ENCODE measurements at places on chromosomes 12 and 14.

DNA sequence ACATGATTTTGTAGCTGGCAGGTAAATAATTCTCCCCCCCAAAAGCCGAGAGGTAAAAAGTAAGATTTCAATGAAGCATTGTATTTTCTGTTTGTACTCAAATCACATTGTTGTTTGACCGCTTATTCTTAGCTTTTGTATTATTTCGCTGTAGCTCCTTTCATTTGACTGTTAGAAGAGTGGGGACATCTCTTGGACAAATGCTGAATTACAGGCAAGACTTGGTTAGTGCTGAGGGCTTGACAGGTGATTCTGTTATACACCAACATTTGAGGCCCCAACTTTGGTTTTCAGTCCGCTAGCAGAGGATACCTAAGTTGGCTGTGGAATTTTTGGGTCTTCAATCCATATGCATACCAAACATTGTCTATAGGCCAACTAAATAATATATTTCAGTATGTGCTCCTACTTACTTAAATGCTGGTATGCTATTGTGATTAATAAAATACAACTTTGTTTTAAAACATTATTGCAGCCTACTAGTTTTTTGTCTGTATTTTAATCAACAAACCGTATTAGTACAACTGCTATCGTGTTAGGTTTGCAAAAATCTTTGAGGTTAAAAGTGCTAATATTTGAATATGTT, 102.2 kb downstream of the ERC1 start:
- DNase-seq = no peak

GRCh38 chr12:72295744-72296143, 23.6 kb downstream of the TRHDE start:
- no peak for DNase-seq

DNA sequence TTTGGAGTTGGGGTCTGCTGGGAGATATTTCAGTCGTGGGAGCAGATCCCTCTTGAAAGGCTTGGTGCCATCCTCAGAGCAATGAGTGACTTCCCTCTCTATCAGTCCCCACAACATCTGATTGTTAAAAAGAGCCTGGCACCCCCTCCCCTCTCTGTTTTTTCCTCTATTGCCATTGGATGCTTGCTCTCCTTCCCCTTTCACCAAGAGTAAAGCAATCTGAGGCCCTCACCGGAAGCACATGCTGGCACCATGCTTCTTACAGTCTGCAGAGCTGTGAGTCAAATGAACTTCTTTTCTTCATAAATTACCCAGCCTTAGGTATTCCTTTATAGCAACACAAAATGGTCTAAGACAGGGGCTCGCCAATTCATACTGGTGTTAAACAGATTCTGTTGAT, 99.1 kb upstream of the CCND2 start:
- peak; percentile 3 for DNase-seq

GRCh38 chr14:21505012-21505553, 6.1 kb downstream of the METTL3 start:
- no peak for DNase-seq

GRCh38 chr14:42806909-42807315, 1200.2 kb downstream of the LRFN5 start:
- DNase-seq = no peak

GRCh38 chr14:52690983-52691760, 4.2 kb downstream of the ERO1A start:
- DNase-seq = no peak

DNA sequence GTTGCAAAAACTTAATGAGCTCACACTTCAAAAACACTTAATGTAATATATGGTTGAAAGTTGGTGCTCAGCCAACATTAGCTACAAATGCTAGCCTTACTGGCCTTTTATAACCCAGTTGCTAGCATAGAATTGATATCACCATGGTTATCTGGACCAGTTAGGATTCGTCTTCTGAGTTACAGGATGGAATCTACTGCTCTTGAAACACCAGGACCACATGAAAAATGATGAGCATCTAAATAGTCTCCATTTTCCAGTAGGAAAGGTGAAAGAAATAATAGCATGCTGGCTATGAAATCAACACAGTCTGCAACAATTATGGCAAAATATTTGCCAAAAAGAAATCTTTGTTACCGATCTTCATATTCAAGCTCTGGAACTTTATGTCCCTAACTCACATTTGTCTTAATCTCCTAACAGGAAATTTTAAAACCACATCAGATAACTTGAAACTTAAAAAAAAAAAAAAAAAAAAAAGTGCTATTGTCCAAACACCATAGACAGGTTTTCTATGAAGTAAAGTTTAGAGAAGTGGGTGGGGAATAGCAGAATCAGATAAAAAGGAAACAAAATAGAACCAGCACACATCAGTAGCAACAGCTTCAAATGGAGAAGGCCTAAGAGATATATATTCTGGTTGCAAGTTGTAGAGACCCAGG, 12.6 kb upstream of the CD69 start:
- DNase-seq = no peak

- no peak for DNase-seq
Measured at GRCh38 chr12:9329019-9329418, 120.8 kb upstream of the PZP start.

DNA sequence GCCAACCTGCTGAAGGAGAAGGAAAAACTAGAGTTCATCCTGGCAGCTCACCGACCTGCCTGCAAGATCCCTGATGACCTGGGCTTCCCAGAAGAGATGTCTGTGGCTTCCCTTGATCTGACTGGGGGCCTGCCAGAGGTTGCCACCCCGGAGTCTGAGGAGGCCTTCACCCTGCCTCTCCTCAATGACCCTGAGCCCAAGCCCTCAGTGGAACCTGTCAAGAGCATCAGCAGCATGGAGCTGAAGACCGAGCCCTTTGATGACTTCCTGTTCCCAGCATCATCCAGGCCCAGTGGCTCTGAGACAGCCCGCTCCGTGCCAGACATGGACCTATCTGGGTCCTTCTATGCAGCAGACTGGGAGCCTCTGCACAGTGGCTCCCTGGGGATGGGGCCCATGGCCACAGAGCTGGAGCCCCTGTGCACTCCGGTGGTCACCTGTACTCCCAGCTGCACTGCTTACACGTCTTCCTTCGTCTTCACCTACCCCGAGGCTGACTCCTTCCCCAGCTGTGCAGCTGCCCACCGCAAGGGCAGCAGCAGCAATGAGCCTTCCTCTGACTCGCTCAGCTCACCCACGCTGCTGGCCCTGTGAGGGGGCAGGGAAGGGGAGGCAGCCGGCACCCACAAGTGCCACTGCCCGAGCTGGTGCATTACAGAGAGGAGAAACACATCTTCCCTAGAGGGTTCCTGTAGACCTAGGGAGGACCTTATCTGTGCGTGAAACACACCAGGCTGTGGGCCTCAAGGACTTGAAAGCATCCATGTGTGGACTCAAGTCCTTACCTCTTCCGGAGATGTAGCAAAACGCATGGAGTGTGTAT, 2.4 kb downstream of the FOS start:
- no peak for DNase-seq

- DNase-seq = no peak
Measured at GRCh38 chr12:68792952-68793351, 15.0 kb upstream of the MDM2 start.

GRCh38 chr12:70985850-70986249, 65.3 kb upstream of the PTPRR start:
- no peak for DNase-seq

DNA sequence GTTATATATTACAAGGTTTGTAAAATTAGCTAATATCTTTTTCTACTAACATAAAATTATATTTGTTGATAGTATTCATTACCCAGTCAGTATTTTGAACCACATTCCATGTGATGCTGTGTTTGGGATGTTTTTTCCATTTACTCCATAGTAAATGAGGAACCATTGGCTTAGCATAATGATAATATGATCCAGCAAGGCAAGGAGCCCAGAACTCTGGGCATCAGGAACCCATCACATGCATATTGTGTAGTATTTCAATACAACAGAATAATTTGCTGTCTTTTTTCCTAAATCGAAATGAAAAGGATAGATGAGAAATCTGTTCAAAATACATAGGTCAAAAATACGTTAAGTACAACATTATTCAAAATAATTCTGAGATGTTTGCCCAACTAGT, 48.7 kb upstream of the GARIN2 start:
- DNase-seq = no peak

- DNase-seq = no peak
Measured at GRCh38 chr14:72828604-72829003, 65.3 kb downstream of the DPF3 start.

DNA sequence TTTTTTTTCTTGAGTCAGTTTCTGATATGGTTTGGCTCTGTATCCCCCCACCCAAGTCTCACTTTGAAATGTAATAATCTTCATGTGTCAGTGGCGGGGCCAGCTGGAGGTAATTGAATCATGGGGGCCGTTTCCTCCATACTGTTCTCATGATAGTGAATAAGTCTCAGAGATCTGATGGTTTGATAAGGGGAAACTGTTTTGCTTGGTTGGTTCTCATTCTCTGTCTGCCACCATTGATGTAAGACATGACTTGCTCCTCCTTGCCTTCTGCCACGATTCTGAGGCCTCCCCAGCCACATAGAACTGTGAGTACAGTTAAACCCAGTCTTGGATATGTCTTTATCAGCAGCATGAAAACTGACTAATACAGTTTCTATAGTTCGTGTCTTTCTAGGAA, 42.9 kb downstream of the WNK1 start:
- no peak for DNase-seq

DNA sequence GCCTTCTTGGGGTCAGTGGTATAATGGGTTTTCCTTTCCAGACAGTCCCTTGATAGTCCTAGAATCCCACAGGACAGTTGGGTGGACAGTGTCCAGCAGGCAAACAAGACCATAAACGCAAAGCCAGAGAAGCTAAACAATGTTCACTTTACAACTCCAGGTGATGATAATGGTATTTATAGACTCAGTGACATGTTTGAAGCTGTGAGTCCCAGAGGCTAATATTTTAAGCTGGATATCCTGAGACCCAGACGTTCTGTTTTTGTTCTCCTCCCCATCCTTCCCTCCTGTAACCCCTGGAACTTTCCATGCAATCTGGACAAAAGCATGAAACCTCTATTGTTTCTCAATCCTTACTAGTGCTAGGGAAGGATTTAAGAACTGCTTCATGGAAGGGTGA, 121.0 kb downstream of the ZFP36L1 start:
- DNase-seq = no peak

DNA sequence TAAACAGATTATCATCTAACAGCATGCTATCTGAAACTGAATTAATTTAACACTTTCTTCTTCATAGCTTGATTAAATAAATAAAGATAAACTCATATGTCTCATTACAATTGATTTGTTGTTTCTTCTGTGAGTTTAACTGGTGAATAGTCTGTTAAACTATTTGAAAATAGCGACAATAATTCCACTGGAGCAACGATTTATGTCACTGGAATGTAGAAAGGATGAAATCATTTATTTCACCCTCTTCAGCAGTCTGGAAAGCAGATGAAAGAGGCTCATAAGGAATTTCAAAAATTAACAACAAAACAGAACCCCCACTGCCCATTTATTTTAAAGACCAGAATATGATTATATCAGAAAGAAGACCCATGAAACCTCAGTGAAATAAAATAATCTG, 1165.1 kb upstream of the USP15 start:
- no peak for DNase-seq

DNA sequence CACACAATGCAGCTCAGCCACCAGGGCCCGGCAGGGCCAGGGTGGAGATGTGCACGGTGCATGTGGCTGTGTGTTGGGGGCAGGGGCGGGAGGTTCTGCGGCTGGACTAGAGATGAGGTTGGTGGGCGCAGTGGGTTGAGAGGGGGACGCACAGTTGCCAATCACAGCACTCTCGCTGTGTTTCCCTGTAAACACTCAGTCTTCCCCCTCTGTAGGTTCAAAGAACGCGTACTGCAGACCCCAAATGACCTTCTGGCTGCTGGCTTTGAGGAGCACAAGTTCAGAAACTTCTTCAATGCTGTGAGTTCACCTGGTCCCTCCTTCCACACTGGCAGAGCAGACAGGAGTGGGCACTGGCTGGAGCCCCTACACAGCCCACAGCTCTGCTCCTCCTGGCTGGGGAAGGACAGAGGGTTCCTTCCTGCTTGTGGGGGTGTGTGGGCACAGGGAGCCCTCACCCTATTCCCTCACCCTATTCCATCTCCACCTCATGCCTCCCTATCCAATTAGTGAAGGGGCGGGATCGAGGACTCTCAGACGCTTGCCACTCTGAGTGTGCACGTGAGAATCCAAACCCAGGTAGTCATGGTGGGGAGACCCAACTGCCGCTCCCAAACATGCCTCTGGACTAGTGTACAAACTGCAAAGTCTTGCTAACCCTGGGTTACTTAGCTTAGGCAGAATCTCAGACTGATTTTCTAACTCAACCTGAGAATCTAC, 17.8 kb downstream of the OTUB2 start:
- no peak for DNase-seq

- DNase-seq = no peak
Measured at GRCh38 chr14:85883966-85884365, 354.0 kb downstream of the FLRT2 start.

GRCh38 chr12:63480186-63480585, 188.1 kb downstream of the DPY19L2 start:
- no peak for DNase-seq

DNA sequence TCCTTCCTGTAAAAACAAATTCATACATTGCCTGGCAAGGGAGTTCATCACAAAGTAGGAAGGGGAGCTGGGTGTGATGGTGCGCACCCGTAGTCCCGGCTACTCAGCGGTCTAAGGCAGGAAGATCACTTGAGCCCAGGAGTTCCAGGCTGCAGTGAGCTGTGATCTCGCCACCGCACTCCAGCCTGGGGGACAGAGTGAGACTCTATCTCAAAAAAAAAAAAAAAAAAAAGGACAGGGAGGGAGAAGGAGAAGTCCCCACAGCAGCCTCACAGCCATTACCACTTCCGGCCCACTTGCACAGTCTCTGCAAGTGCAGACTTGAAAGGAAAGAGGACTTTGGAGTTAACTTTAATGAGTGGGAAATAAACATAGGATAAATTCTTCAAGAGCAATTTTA, 121.0 kb downstream of the FBXL14 start:
- no peak for DNase-seq

- no peak for DNase-seq
Measured at GRCh38 chr14:50334211-50334610, 22.1 kb downstream of the DMAC2L start.

GRCh38 chr12:6171409-6172015, 28.7 kb upstream of the CD9 start:
- no peak for DNase-seq

DNA sequence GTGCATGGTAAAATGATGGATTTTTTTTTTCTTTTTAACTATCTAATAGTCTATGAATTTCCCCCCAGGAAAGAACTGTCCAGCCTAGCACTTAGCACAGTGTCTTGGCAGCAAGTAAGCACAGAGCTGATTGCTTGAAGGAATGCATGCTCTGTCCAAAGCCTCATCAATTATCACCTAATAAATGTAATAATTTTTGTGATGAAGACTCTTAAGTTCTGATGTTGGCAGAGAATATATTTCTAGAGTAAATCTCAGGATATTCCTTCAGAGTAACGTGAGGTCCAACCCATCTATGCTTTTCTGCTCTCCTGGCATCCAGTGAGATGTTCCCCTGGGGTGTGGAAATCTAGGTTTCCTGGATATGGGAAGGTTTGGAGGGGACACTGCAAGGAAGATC, 152.4 kb downstream of the TMX1 start:
- DNase-seq = no peak

DNA sequence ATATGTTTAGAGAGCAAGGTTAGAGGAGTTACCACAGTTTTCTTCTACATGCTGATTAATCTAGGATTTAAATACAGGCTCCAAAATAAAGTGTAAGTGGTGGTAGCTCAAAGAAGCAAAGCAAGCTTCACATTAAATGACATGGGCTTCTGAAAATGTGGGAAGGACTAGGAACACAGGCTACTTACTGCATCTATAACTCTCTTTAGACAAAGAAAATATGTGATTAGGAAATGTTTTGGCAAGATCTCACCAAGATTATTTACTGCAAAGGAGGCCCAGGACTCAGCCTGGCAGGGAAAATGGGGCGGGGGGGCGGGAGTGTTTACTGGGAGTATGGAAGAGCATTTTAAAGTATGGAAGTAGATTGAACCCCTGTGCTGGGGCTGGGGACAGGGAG, 39.4 kb downstream of the ETV6 start:
- no peak for DNase-seq
